ENCODE measurements at places on chromosomes 6 and 20.

GRCh38 chr6:111793711-111794111 lies 79.5 kb downstream of the FYN start:
- peak; percentile 47 for DNase-seq

DNA sequence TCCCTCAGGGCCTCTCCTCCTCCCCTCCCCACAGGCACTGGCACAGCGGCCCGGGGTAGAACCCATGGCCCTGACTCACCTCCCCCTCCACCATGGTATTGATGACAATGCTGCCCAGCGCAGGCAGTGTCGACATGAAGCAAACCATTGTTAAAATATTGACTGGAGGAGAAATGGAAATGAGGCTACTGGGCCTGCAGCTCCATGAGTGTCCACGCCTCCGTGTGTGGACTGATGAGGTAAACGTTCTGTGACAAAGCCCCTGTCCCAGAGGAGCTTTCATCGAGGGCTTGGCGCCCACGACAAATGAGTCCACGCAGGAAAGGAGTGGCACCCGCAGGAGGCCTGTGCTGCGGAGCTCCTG lies 402.7 kb downstream of the TAF4 start:
- DNase-seq: no peak

DNA sequence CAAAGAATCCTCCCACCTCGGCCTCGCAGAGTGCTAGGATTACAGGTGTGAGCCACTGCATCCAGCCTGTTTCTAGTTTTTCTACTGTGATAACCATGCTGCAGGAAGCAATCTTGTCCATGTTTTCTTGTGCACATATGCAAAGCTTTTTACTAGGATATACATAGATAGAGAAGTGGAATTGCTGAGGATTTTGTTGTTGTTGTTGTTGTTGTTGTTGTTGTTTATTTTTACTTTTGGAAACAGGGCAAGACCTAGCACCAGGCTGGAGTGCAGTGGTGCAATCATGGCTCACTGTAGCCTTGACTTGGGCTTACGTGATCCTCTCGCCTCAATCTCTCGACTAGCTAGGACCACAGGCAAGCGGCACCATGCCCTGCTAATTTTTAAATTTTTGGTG lies 23.2 kb downstream of the KIF3B start:
- DNase-seq: no peak

GRCh38 chr20:63740627-63741353 lies 1.2 kb downstream of the SLC2A4RG start:
- DNase-seq: no peak

GRCh38 chr20:40875116-40876085 lies 153.2 kb upstream of the TOP1 start:
- no peak for DNase-seq

Measured in stimulated activated CD8-positive, alpha-beta memory T cell treated with anti-CD3 and anti-CD28 coated beads, Interleukin-2, amount 100 ng/mL, for 48 hours (primary cell).